ENCODE measurements at places on chromosomes 5 and 9.
A peak's percentile ranks its signal among the peaks of the same experiment; 100 is the strongest.

DNA sequence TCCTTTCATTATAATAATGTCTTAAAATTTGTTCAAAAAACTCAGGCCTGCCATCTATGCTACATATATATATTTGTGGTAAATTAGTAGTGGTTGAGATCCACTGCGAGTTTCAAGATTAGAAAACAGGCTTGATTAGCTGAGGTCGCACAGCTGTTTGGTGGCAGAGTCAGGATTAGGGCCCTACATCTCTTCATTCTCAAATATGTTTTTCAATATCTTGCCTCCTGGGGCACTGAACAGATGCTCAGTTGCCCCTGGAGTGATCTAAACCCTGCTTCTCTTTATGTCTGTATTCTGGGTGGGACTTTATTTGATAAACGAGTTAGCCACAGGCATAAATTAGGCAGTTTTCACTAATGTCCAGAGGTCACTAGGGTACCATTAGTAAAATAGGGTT is 27.8 kb upstream of the CEP120 start:
- no peak for DNase-seq

DNA sequence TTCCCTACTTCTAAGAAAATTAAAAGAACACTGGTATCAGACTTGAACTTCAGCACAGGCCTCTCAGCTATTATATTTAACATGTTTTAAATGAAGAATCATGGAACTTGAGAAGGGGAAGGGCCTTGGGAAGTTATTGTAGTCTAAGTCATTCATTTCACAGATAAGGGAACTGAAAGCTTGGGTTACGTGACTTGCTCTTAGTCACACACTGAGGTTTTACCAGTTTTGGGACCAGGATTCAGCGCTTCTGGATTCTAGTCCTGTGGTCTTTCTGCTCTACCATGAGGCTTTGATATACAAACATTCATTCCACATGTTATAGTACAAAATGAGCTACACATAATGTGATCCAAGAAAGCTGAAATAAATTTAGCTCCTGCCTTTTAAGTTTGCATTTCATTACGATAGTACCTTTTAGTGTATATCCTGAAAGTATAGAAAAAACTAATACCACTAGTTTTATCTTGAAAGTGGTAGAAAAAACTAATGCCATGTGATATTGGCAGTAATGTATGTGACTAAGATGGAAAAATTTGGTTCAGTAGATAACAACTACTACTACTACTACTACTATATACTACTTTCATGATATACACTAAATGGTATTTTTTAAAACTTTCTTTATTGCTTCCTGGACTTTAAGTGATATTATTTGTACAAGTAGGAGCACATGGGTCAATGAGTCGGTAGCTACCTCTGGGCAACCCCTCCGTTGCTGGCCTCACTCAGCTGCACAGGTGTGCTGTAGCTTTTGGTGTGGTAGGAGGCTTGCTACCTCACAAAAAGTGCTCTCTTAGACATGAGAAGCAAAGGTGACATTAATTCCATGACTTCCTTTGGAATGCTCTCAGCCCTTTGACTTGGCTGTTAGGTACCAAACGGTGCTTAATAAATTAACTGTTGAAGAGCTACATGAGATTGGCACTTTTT is 40.7 kb downstream of the F2RL2 start:
- DNase-seq: peak; percentile 39

DNA sequence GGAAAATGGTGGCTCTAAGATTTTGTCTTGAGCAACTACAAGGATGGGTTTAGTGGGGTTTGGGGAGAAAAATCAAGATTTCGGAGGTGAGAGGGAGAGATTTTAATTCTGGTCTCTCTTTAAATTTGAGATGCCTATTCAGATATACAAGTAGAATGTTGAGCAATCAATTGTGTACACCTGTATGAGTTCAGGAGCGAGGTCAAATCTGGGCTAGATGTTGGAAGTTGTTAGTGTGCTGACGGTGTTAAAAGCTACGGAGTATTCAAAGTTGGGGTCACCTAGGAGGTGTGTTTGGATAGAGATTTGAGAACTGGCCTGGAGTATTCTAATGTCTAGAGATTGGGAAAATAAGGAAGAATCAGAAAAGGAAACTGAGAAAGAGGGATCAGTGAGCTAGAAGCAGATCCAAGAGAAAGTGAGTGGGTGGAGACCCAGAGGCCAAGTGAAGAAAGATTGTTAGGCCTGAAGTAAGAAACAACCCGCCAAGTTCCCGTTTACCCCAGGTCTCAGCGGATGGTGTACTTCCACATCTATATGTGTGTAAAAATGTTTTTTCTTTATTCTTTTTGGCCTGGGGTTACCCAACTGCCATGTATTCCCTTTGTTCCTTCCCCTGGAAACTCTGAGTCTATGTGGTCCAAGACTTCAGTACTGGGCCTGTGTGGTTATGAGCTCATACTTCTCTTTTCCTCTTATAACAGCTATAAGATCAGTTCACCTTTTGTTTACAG is 11.9 kb upstream of the ARHGAP26 start:
- DNase-seq: no peak

GRCh38 chr5:30871196-30871595 is 322.3 kb upstream of the CDH6 start:
- no peak for DNase-seq

- DNase-seq: peak; percentile 95
Observed at GRCh38 chr5:43008363-43009153, 31.6 kb downstream of the ANXA2R start.

DNA sequence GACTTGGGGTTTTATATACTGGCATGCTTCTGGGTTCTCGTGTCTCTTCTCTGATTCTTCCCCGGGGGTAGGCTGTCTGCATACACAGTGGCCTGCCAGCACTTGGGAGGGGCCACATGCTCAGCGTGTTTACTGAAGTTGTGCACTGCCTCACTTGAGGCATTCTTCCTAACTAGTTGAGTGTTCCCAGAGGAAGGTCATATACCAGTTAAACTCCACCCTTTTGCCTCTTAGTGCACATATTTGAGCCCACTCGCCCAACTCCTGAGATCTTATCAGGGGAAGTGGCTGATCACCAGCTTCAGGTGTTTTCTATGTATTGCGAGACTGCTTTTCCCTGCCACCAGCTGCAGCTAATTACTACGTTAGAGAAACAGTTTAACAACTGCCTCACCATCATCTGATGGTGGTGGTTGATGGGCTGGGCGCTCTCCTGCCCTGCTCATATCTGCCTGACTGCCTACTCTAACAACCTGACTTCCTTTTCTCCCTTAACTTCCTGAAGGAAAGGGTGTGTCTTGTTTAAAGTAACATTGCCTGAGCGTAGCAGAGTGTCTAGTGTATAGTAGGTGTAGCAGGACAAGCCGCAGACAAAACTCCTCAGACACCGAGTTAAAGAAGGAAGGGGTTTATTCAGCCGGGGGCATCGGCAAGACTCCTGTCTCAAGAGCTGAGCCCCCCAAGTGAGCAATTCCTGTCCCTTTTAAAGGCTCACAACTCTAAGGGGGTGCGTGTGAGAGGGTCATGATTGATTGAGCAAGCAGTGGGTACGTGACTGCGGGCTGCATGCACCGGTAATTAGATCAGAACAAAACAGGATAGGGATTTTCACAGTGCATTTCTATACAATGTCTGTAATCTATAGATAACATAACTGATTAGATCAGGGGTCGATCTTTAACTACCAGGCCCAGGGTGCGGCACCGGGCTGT is 60.1 kb upstream of the CLINT1 start:
- no peak for DNase-seq

DNA sequence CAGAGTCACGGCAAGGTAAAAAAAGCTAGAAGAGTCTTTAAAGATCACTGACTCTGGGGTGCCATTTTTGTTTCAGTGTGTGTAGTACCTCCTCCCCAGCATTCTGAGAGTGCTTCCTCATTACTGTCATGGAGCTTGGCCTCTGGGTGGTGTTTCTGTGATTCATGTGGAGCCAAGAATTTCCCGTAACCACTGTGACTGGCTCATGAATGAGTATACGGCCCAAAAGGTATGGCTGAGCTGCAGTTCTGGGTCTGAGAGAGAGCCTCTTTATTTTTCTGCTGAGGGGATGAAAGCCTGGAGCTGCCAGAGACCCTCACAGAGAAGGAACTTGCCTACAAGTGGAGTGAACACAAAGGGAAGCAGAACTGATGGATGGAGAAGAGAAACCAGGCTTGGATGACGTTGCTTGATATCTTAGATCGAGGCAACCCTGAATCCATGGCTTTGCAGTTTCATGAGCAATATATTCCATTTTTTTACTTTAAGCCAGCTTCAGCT is 85.6 kb downstream of the PTTG1 start:
- peak; percentile 34 for DNase-seq

- no peak for DNase-seq
Observed at GRCh38 chr5:123283499-123283898, 139.7 kb downstream of the CEP120 start.

- DNase-seq: no peak
Observed at GRCh38 chr5:180492226-180492903, 1.8 kb upstream of the CNOT6 start.

GRCh38 chr9:79014929-79015699 is 556.7 kb upstream of the TLE4 start:
- DNase-seq: peak; percentile 5

- no peak for DNase-seq
Observed at GRCh38 chr5:123855609-123856008, 343.6 kb downstream of the CSNK1G3 start.

DNA sequence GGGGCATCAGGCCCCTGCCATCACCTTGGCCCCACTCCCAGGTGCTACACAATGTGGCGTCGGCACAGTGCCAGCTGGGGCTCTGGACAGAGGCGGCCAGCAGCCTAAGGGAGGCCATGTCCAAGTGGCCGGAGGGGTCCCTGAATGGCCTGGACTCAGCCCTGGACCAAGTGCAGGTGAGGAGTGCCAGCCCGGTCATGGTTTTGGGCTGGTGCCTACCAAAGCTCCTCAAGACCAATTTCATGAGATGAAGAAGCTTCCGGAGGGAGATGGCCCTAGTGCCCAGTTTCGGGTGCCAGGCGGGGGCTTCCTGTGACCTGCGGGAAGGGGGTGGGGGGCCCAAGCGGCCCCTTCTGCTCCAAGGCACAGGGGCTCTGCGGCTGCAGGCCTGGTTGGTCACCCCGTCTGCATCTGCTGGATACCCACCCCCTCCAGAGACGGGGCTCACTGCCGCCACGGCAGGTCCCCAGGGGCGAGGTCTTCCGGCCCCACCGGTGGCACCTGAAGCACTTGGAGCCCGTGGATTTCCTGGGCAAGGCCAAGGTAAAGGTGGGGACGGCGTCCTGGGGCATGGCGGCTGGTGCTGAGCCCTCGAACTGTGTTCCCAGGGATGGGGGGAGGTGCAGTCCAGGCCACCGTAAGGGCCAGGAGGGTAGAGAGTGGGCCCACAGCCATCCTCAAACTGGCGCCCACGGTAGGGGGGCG is 5.8 kb downstream of the NOXA1 start:
- no peak for DNase-seq

DNA sequence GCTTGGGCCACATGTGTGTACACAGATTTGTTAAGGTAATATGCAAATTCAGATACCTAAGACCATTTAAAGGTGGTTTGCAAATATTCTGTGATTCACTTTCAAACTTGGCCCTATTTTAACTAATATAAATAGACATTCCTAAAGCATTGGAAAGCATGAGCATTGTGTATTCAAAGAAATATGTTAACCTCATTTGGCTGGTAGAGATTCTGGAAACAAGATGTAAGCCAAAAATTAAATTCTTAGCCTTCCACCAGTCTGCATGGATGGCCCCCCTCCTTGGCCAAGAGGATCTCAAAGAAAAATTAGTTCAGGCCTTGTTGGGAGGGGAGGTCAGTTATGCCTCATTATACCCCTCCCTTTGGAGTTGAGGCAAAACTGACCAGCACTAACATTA is 38.7 kb upstream of the C6 start:
- no peak for DNase-seq

GRCh38 chr9:137385061-137385655 is 37.8 kb downstream of the EXD3 start:
- DNase-seq: no peak

- no peak for DNase-seq
Observed at GRCh38 chr5:40716000-40716399, 36.3 kb downstream of the PTGER4 start.

DNA sequence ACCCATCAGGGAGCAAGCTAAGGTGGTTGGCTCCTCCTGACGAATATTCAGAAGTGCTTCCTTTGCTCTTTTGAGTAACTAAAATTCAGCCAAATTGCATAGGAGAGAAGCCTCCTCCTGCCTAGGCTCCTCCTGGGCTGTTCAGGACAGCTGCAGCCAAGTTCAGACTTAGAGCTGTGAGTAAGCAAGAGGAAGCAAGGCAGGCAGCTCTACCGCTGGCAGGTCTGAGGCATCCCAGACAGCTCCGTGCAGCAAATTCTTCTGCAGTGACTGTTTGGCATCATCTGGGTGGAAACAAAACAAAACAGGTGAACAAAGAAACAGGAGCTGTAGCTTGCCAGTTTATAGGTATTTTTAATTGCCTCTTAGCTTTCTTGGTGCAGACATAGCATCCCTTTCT is 421.0 kb downstream of the GADD45G start:
- DNase-seq: no peak

- DNase-seq: no peak
Observed at GRCh38 chr9:77978086-77978781, 53.4 kb downstream of the GNAQ start.

DNA sequence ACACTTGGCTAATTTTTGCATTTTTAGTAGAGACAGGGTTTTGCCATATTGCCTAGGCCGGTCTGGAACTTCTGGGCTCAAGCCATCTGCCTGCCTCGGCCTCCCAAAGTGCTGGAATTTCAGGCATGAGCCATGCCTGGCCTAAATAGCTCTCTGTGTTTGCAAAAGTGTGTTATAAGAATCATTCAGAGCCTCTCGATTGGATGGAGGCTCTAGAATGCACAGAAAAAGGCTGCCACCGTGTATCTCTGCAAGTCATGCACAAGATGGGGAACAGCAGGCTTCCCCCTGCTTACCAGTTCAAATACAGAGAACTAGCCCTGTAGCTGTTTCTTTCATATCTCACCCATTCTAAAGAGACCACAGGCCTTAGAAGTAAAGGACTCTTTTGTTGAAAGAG is 28.3 kb downstream of the FXN start:
- DNase-seq: no peak

- DNase-seq: no peak
Observed at GRCh38 chr9:117000196-117000723, 313.2 kb downstream of the TRIM32 start.

GRCh38 chr9:100352201-100352726 is 478 bp downstream of the TEX10 start:
- no peak for DNase-seq

DNA sequence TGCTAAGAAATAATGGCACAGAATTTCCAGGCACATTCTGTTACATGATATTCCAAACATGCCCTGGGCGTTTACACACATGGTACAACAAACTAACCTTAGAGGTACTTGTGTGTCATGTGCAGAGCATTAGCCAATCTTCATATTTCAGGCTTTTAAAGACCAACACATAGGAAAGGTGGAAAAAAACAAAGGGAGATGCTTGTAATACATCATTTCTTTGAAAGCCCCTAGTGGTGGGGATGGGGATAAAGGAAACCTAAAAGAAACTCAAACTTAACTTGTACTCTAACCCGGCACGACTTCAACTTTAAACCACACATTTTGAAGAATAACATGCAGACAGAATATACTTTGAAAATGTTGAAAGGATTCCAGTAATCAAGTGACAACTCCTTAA is 133.6 kb downstream of the PTPRD start:
- DNase-seq: no peak

All from fibroblast of pulmonary artery (primary cell).